ENCODE measurements at places on chromosomes 1 and 21.

- no peak for DNase-seq
Measured at GRCh38 chr1:24186031-24186710, 918 bp downstream of the IFNLR1 start.

DNA sequence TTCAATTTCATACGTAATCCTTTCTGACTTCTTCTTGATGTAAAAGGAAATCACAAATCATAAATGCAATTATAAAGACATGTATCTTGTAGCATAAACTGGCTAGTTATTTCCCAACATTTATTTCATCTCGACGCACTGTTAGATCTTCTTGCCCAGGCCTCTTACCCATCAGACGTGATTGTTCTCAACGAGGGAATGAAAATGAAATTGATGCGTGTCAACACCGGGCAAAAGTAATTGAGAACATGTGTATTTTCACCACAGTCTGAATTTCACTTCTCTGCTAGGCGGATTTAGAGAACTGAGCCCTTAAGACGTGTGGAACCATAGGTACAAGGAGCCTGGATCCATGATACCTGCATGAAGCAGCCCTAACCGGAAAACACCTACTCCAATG is 519.7 kb downstream of the KCNT2 start:
- DNase-seq: no peak

DNA sequence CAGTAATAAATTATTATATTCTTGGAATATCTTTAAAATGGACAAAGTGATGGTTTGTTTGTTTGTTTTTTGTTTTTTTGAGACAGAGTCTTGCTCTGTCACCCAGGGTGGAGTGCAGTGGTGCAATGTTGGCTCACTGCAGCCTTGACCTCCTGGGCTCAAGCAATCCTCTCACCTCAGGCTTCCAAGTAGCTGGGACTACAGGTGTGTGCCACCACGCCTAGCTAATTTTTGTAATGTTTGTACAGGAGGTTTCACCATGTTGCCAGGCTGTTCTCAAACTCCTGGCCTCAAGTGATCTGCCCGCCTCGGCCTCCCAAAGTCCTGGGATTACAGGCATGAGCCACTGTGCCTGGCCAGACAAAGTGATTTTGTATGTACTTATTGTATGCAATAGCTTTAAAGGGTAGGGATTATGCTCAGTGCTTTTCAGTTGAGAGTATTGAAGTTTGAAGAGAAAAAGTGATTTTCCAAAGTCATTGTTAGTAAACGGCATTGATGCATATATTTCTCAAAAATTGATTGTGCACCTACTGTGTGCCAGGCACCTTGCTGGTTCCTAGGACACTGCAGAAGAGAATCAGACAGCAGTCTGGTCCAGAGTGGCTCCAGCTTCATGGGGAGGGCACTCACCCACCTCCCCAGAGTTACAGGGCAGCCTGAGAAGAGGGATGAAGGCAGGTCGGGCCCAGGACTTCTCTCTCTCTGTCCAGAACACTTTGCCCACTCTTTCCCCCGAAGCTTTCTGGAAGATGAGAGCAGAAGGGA is 34.2 kb upstream of the TTC22 start:
- DNase-seq: no peak

DNA sequence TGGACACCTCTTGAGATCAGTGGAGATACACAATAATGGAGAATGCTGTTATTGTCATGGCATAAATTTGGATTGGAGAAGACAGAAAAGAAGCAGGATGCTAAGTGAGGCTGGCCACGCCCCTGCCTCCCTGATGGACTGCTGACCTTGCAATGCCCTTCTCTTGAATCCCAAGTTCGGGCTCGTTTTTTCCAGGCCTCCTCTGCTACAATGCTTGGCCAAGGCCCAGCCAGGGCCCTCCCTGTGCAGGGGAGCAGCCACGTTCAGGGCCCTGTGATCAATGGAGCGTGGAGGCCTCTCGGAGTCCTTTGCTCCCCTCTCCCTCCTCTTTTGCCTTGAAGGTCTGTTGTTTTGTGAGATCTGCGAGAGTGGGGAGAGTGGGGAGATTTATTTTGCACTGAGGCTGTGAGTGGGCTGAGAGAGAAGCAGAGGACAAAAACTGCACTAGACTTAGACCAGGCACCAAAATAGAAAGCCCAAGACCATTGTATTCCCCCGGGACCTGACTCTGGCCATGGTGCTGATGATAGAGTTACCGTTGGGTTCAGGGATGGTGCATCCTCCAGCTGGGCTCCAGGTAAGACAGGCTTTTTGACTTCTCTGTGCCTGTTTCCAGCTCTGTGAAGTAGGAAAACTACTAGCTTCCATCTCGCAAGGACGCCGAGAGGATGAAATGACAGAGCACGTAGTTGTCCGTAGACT is 268.6 kb downstream of the KAZN start:
- DNase-seq: no peak

DNA sequence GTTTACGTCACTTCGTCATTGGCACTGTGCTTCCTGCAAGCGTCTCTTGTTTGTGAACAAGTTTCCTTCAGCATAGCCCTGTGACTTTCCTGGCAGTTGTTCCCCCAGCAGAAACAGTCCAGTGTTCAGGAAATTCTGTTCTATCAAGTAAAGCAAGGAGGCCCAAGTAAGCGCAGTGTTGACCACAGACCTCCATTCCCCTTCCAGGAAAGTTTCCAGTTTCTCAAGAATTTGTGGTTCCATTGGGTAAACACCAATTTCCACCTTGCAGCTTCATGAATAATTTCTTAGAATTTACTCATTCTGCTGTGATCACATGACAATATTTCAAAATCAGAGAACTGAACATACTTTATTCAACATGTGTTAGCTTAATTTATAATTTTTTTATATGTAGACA is 88.5 kb upstream of the ETV3 start:
- DNase-seq: no peak

DNA sequence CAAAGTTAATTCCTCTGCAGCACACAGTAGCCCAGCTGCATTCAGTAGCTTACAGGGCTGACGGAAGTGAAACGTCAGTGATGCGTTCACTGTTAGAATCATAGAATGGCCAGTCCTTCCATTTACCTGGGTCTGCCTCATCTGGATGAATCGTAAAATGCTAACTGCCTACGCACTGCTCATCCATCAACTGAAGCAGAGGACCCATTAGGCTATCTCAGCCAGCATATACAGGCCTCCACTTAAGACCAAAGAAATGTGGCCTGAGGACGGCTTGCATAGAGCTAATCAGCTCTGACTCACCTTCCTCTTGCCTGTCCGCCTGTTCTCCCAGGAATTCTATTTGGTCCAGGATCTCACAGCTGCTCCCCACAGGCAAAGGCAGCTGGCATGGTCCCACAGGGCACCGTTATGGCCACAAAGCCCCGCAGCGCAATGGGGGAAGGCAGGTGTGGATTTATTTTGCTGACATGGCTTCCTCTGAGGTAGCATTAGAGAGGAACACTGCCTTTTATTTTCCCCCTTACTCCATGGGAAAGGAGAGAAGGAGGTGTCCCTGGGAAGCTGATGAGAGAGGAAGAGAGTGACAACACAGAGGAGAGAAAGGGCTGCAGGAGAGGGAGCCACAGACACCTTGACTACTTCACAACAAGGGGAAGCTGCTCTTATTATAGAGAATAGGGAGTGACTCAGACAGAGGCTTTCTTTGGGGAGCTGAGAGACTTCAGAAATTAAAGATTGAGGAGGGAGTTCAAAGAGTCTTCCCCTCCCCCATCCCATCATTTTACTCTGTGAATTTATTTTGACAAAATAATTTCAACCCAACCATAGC is 177.6 kb downstream of the HHIPL2 start:
- no peak for DNase-seq

DNA sequence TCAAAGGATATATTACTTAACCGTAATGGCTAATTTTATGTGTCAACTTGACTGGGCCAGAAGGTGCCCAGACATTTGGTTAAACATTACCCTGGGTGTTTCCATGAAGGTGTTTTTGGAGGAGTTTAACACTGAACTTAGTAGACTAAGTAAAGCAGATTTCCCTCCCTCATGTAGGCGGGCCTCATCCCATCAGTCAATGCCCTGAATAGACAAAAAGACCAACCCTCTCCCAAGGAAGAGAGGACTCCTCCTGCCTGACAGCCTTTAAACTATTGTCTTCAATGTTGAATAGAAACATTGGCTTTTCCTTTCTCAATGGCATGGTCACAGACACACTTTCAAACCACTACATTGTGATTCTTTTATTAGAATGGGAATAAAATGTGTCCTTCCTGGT is 121.9 kb downstream of the SETD4 start:
- DNase-seq: no peak

GRCh38 chr1:119285482-119285881 is 83.1 kb upstream of the HAO2 start:
- no peak for DNase-seq

DNA sequence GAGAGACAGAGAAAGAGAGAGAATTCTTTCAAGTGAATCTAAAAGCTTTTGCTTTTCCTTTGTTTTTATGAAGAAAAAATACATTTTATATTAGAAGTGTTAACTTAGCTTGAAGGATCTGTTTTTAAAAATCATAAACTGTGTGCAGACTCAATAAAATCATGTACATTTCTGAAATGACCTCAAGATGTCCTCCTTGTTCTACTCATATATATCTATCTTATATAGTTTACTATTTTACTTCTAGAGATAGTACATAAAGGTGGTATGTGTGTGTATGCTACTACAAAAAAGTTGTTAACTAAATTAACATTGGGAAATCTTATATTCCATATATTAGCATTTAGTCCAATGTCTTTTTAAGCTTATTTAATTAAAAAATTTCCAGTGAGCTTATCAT is 117.6 kb downstream of the PTPRC start:
- no peak for DNase-seq

DNA sequence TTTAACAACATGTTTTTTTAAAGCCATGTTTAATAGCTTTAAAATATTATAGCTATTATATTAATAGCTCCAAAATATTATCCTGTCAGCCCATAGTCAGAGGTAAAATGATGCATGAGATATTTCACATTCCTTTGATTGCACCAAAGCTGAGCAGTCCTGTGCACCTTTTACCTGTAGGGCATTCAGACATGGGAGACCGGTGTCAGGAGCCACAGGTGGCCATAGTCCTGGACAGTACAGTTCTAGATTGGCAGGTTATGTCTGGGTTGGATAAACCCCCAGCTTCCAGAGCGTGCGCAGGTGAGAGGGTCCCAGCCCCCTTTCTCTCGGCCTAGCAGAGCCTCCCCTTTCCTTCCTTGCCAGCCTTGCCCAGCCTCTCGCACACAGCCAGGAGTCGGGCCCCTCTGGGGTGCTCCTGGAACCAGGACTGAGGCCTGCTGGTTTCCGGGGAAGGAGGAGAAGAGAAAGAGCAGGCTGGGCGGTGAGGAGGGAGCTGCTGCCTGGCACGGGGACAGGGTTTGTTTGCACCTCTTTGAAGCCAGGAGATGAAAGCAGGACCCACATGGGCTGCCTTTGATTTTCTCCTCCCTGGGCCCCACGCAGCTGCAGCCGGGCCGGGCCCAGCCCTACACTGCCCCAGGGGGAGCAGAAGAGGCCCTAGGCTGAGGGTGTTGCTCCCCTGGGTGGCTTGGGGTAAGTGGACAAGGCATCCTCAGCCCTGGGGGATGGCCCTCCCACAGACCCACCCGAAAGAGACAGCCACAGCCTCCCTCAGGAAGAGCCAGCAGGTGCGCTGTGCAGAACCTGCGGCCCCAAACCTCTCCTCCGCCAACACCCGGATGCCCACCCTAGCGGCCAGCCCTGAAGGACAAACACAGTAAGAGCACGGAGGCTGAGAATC is 75.2 kb upstream of the TARDBP start:
- no peak for DNase-seq

- no peak for DNase-seq
Measured at GRCh38 chr21:45982092-45982757, 655 bp downstream of the COL6A1 start.

GRCh38 chr1:162087111-162087510 is 17.6 kb downstream of the NOS1AP start:
- no peak for DNase-seq

Data from substantia nigra (tissue), 51 donors.